ENCODE measurements at places on chromosomes 2 and 18.

- peak; percentile 79 for DNase-seq
Observed at GRCh38 chr2:227817850-227818674, 4.4 kb downstream of the CCL20 start.

GRCh38 chr2:86393521-86394491 is 47.4 kb upstream of the KDM3A start:
- DNase-seq, result peak; percentile 57

GRCh38 chr2:240905176-240905781 is 857 bp upstream of the CROCC2 start:
- DNase-seq, result peak; percentile 77

GRCh38 chr2:108240966-108241365 is 1.2 kb downstream of the SULT1C3 start:
- no peak for DNase-seq

GRCh38 chr2:233010569-233011267 is 2.3 kb downstream of the NGEF start:
- DNase-seq, result no peak

DNA sequence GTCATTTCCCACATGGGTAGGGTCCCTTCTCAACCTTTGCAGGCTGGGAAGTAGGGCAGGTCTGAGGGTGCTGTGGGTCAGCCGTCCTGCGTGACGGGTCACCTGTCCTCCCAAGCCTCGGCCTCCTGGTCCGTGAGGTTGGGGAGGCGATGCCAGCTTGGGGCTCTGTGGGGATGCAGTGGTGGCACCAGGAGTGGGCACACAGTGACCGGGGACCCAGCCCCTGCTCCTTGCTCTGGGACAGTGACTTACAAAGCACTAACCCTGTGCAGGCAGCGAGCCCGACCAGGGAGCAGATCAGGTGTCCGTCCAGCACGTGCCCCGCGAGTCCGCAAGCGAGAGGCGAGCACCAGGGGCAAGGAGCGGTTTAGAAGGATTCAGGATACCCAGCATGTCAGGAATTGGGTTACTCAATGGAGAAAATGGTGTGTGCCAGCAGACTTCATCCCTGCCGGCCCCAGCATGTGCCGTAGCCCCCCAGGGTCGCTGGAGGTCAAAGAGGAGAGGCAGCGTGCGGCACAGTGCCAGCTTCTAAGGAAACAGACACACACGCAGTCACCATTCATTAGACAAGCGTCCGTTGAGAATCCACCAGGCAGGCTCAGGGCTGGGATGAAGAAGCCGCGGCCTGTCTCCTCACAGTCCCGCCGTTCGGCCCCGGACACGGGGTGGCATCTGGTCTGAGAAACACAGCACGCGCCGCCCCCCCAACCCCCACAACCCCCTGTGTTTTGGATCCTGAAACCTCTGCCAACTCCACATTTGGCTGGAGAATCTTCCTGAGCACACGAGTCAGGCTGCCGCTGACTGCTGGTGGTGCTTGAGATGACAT is 11.7 kb downstream of the COLEC11 start:
- DNase-seq, result no peak

DNA sequence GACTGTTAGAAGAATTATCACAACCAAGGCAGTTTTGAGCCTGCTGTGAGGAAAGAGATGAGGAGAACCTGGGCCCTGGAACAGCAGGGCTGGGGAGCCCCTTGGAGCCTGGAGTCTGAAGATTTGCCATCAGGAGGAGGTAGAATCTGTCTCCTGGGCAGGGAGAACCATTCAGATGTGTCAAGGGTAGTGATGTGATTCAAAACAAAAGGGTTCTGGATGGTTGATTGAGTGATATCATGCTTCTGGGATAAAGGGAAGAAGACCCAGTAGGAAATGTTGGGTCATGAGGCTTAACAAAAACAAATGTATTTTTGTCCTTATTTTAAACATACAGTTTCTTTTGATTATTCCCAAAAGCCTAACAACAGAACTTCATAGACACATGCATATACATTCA is 28.6 kb downstream of the RNF144A start:
- DNase-seq, result no peak

DNA sequence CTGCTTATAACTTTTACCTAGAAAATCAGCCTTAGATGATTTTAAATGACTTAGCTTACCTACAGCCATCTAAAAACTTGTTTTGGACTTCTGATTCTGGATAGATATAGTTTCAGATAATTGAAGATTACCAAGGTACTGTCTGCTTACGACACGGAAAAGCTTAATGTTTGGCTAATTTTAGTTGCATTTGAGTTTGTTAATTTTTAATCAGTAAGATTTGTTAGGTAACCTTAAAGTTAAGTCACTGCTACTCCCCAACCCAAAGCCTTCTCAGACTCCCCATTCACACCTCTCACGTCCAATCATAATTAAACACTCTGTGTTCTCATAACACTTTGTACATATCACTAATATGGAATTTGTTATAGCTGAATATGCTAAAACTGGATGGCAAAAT is 190.6 kb upstream of the VWC2L start:
- no peak for DNase-seq

DNA sequence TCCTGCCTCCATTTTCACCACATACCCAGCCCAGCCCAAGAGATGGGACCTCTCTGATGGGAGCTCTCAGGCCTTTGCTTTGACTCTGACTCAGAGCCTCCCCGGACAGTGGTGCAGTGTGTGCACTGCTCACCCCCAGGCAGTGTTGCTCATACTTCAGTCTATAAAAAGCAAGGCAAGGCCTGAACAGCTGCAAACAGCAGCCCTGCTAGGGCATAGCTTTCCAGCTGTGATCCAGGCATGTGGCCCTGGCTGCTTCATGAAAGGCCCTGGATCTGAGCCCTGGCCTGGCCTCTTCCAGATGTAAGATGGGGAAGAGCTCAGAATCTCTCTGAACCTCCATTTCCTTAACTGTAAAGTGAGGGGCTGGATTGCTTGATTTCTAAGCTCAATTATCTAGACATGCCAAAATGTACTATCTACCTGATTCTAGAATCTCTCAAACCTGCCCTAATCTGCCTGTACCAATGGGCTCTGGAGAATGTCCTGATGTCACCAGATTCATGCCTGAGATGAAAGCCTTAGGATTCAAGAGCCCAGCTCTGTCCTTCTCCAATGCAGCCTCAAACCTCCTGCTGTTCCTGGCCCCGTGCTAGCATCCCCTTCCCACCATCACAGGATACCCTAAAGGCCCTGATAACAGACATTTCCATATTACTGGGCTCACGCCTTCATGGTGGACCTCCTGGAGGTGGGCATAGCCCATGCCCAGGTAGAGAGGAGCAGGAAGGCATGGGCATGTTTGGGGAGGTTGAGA is 206.9 kb downstream of the ARL4C start:
- peak; percentile 10 for DNase-seq

DNA sequence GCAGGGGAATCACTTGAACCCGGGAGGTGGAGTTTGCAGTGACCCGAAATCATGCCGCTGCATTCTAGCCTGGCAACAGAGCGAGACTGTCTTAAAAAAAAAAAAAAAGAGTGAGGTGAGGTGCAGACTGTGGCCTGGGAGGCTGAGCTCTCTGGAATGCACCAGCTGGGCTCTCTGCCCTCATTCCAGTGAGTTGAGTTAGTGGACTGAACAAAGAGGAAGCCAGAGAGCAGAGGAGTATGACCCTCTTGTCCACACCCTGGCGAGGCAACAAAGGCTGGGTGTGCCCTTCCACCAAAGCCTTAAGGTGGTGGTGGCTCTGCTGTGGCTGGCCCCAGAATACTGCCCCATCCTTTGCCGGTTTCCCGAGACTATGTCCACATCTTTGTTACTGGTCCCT is 71.3 kb upstream of the ACKR3 start:
- no peak for DNase-seq

- no peak for DNase-seq
Observed at GRCh38 chr2:31202833-31203232, 14.5 kb downstream of the CAPN14 start.
